Stimulated activated naive CD4-positive, alpha-beta T cell treated with Interleukin-2 at 50 U/mL for 16 hours (primary cell): ENCODE measurements at places on chromosomes 13 and 19.

GRCh38 chr19:35608251-35608650 is 4.3 kb upstream of the HAUS5 start:
- no peak for DNase-seq

DNA sequence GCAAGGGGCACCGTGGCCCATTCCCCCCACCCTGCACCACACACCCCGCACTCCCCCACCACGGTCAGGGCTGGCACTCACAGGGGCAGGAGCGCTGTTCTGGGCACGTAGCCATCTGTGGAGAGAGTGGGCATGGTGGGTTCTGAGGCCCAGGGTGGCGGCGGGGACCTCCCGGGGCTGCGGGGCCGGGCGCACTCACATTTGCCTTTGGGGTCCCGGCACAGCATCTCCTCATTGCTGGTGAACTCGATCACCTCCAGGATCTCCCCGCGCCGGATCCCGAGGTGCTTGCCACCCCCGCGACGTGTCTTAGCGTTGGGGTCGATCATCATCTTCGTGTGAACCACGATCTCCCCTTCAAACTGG is 12.1 kb downstream of the PRAM1 start:
- DNase-seq: no peak

DNA sequence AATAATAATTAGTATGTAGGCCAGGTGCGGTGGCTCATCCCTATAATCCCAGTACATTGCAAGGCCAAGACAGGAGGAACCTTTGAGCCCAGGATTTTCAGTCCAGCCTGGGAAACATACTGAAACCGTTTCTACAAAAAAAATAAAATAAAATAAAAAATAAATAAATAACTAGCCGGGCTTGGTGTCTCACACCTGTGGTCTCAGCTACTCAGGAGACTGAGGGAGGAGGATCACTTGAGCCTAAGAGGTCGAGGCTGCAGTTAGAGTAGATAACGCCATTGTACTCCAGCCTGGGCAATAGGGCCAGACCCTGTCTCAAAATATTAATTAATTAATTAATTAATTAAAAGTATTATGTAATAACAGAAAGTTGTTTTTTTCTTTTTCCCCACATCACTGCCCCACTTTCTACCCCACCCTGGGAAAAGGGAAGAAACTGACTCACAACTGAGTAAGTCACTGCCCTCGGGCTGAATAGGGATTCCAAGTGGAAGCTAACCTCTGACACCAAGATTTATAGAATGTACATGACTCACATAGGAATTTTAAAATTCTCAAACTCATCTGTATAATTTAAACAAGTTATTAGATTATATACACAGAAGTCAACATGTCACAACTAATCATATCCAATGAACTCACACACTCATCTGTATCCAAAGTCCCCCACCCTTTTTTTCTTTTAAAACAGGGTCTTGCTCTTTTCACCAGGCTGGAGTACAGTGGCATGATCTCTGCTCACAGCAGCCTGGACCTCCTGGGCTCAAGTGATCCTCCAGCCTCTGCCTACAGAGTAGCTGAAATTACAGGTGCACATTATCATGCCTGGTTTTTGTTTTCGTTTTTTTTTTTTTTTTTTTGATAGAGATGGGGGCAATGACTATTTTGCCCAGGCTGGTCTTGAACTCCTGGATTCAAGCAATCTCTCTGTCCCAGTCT is 12.5 kb downstream of the ZNF611 start:
- DNase-seq: no peak

DNA sequence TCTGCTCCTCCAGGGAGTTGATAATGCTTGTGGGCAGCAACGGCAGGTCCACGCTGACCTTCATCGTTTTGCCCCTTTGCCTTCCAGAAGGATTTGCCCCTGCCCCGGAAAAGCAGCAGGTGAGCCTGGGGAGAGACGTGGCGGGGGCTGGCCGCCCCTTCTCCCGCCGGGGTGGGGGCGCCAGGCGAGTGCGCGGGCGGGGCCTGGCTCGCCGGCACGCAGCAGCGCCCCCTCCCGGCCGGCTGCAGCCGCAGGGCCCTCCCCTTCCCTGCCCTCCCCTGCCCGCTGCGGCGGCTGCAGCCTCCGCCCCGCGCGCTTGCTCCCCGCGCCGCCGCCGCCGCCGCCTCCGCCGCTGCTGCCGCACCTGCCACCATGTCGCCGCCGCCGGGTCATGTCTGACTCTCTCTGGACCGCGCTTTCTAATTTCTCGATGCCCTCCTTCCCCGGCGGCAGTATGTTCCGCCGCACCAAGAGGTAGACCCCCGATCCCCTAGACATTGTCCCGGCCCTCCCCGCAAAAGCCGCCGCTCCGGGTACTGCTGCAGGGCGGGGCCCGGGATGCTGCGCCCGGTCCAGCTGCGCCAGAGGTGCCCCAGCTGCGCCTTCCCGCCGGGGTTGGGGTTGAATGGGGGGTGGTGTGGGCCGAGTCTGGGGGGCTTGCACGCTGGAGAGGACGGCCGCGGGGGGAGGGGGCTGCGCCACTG is at the start of gene MAST1:
MAST1 (plus strand) TSS at position 334 of the 704 bp plus-strand sequence; CDS start at position 392, 58 bp downstream.
- peak; percentile 28 for DNase-seq

- no peak for DNase-seq
Measured at GRCh38 chr19:31784671-31785101, 435.4 kb upstream of the TSHZ3 start.

- DNase-seq: no peak
Measured at GRCh38 chr13:57582032-57582431, 49.5 kb upstream of the PCDH17 start.

DNA sequence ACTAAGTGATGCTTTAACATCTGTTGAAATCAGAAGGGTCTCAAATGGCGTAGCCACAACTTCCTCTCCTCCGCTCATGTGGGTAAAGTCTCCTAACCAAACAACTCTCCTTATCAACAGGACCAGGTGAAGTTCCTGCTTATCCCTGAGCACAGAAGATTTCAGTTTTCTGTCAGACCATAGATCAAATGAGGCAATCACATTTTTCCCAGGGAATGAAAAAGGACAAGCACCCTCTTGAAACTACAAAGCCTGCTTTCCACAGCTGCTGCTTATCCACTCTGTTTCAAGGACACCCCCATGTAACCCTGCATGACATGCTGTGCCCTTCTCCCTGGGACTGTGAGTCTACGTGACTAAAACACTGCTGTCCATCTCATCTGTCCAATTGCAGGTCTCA is 788.3 kb upstream of the SLITRK5 start:
- DNase-seq: no peak

DNA sequence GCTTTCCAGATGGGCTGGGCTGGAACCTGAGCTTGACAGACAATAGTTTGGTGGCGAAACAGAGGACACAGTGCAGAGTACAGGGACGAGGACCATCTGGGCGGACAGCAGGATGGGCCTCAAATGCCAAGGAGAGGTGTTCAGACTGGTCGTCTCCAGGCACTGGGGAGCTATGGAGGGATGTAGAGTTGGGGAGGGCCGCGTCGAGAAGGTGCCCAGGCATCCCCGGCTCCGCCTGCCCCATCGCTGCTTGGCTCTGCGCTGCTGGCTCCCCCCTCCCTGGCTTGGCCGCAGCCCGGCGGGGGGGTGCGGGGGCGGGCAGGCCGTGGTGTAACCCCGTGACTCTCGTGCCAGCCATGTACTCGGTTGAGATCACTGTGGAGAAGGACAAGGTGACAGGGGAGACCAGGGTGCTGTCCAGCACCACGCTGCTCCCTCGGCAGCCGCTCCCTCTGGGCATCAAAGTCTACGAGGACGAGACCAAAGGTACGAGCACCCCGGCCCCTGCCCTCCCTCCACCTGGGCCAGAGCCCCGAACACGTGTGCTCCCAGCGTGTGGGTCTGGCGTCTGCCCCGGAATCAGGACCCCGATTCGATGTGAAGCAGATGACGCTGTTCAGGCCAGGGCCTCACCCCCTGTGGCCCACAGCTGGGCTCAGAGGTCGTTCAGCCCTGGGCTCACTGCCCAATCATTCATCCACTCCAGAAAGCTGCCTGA is 10.8 kb upstream of the MISP start:
- DNase-seq: no peak

DNA sequence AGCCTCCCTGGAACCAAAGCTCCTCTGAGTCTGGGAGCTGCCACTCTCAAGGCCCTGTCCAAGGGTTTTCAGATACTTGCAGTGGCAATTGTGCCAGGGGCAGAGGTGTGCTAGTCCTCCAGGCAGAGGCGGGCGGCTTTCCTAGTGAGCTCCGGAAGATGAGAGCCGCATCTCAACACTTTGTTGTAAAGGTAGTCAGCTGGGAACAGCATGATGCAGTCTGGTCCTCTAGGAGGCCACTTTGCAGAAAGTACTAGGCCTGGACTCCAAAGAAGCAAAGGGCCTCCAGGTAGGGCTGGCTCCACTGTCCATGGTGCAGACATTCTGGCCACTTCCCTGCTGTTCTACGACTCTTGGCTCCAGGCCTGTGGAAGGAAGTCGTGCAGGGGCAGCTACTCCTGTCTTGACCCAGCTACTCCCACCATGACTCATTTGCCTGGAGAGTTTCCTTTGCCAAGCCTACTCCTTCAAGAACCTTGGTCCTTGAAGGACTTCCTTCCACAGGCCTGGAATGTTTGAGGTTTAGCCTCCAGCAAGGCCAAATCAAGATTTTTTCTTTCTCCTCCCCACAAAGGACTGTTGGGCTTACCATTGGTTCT is 9.9 kb upstream of the ZNF536 start:
- no peak for DNase-seq

GRCh38 chr13:114034481-114034891 is 60.6 kb upstream of the C13orf46 start:
- no peak for DNase-seq

GRCh38 chr19:49338023-49338677 is 2.9 kb downstream of the CD37 start:
- DNase-seq: no peak

DNA sequence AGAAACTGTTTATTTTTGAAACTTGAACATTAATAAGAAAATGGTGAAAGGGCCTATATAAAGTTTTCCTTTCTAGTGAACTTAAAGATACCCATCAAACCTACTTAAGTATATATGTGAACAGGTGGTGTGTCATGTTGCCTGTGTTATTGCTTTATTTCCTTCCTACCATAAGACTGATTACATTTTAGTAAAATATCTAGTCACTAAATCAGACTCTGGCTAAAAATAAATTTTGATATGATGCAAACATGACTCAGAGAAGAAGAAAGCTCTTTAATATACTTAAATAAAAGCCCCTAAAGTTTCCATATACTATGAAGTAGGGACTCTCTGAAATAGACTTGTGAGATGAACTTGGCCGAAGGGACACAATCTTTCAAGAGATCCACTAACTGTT is 35.1 kb upstream of the FBXL3 start:
- DNase-seq: no peak

DNA sequence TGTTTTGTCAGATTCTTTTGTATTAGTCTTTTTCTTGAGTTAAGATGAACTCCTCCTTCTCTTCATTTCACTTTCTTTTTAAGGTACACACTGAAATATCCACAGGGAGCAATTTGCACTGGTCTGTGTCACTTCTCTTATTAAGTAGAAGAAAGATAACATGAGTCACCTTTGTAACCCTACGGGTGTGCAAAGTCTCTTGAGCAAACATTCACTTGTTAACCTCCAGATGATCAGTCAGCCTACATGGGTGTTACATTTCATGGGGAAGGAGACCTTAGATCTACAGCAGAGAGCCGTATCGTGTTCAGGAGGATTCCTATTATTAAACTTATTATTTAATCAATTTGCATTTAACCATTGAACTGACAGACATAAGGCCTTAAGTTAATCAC is 5.1 kb downstream of the ZNF507 start:
- no peak for DNase-seq

DNA sequence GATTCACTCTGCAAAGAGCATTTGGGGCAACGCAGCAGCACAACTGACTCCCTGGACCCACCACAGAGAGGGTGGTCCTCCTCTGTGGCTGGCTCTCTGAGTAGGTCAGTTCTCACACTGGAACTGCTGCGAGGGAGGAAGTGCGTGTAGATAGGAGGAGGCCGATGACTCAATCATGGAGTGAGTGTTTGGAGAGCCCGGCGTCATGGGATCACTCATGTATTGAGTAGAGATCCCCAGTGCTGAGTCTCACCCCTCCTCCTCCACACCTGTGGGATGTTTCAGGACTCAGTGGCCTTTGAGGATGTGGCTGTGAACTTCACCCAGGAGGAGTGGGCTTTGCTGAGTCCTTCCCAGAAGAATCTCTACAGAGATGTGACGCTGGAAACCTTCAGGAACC is 8.9 kb downstream of the ZNF101 start:
- no peak for DNase-seq

DNA sequence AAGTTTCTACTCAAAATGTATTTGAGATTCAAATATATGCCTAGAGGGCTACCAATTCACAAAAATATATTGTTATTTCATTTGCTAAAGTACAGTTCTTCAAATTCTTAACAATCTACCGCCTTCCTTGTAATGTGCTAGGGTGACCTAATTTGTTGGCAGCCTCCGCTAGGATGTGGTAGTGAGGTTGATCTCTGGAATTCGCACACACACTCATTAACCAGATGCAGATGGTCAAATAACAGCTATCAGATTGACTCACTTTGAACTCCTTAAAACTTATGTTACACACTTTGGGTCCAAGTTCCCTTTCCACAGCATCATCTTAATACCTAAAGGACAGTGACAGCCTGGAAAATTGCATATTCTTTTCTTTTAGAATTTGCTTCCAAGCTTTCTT is 367.3 kb downstream of the DCT start:
- DNase-seq: no peak

DNA sequence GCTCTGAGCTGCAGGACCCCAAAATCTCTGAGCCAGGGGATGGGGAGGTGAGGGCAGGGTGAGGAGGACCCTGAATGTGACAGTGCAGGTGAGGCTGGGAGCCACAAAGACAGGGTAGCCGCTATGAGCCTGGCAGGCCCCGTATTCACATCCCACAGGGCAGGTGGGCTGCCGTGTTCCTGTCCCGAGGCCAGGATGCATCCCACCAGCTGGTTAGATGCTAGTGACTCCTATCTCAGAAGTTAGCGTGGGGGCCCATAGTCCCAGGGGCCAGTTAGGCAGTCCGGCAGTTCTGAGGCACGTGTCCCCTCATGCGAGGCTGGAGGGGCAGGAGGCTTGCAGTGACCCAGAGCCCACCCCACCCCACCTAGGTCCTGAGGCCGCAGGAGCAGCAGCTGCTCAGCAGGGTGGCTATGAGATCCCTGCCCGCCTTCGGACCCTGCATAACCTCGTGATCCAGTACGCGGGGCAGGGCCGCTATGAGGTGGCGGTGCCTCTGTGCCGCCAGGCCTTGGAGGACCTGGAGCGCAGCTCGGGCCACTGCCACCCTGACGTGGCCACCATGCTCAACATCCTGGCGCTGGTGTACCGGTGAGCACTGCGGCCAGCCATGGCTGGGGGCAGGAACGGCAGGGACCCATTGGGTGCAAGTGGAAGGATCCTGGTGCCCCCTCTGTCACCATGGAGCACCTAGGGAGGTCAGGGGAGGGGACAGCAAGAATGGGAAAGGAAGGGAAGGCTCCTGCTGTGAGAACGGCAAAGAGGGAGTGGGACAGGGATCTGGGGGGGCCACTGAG is 7.2 kb downstream of the KLC3 start:
- DNase-seq: no peak
